Fibroblast of skin of left quadriceps (primary cell): ENCODE measurements at places on chromosomes 16 and 17.
A peak's percentile ranks its signal among the peaks of the same experiment; 100 is the strongest.

DNA sequence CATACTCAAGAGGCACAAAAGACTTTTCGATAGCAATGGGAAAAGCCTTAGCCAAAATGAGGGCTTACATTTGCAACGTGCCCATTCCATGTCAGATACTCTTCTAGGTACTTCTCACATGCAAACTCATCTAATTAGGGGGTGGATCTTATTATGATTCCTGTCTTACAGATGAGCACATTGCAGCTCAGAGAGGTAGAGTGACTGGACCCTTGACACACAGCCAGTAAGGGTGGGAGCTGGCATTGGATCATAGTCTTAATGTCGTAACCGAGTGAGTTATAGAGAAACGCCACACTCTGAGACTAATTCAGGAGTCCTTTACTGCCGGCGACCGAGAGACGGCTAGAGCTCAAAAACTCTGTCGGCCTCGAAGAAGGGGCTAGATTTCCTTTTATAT lies 78.8 kb upstream of the GRIN2A start:
- DNase-seq: no peak

DNA sequence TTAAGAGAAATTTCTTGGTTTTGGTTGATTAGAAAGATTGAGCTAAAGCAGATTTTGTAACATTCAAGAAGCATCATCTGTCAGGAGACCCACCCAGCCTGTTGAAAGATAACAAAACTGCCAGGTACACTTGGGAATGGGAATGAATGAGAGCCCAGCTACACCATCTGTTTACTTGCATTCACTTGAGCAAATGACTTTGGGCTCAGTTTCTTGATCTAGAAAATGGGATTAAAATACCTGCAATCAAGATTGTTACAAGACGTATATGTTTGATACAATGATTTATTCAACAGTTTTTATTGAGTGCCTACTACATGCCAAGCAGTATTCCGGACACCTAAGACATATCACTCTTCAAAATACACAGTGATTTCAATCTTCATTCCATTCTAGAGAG lies 76.3 kb upstream of the HAS3 start:
- DNase-seq: no peak

DNA sequence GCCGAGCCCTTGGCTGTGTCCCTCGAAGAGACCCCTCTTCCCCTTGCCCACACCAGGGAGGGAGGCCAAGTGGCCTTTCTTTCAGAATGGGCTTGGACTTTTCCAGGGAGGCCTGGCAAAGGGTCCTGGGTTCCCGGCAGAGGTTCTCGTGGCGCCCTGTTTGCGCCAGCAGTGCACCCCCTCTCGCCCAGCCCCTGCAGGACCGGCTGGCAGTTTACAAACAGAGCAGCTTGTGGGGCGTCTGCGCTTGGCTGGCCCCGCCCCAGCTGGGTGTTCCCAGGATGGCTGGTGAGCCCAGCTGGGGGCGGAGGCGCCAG lies 137.8 kb upstream of the CIBAR2 start:
- DNase-seq: no peak

GRCh38 chr17:3754458-3755334 lies 31.0 kb downstream of the HASPIN start:
- no peak for DNase-seq

DNA sequence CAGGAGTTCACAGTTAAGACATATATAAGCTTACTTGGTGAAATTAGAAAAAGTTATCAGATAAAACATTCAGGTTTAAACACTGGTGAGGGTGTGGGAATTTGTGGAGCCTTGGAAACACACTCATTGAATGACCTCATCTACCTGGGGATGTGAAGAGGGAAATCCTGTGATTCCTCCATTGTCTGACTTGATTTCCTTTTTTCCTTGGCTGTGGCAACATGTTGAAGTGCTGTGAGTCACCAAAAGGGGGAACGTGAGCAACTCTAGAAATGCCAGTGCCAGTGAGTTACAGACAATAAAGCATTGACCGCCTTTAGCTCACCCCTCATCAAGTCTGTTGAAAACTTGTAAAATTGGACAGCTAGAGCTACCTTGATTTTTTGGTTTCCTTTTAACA lies 1.8 kb downstream of the HMOX2 start:
- DNase-seq: no peak

- no peak for DNase-seq
Observed at GRCh38 chr16:12578001-12578400, 225.7 kb downstream of the CPPED1 start.

DNA sequence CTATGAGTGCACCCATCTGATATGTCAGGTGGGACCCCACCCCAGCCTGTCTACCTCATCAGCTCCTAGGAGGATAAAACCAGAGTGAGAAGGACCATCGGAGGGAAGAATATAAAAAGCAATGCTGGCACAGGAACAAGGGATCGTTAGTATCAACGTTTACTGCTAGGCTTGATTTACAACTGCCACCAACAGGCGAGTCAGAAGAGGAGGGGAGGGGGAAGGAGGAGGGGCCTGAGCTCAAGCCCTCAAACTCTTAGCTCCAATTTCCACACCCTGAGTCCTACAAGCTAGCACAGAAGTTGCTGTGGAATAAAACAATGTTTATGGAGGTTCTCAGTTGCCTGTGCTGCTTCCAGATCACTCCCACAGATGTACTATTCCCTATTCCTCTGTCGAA lies 234.5 kb downstream of the C16orf78 start:
- no peak for DNase-seq

DNA sequence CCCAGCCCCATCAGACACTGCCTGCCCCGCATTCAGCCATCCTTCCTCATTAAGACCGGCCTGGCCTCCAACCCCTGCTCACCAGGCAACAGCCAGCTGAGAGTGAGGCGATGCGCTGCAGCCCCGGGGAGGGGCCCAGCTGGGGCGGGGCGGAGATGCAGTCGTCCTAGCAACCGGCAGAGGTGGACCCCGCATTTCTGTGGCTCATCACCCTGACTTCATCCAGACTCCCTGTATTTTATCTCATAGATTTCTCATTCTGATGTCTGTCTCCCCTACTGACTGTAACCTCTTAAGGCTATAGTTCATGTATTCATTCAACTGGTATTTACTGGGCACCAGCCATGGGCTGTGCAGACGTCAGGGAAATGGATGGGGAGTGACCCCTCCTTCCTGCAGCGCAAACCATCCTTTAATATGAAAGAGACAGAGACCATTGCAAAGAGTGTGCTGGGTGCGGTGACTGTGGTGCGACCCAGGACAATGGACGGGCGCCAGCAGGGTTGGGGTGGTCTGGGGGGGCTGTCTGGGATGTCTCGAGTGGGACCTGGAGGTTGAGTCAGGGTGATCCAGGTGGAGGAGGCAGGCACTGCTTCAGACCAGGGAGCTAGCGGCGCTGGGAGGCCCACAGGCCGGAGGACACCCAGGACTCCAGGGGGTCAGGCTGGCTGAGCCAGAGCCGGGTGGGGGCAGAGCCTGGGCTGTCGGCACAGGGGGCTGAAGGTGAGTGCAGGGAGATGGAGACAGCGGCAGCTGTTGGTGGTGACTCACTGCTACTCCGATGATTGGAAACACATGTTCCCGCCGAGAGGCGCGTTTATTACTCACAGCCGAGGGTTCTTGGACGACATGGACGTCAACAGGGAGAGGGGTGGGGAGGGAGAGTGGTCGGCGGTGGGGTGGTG lies 10.5 kb upstream of the TIMP2 start:
- DNase-seq: peak; percentile 95

GRCh38 chr16:31875112-31875803 lies 1.7 kb downstream of the ZNF267 start:
- no peak for DNase-seq

DNA sequence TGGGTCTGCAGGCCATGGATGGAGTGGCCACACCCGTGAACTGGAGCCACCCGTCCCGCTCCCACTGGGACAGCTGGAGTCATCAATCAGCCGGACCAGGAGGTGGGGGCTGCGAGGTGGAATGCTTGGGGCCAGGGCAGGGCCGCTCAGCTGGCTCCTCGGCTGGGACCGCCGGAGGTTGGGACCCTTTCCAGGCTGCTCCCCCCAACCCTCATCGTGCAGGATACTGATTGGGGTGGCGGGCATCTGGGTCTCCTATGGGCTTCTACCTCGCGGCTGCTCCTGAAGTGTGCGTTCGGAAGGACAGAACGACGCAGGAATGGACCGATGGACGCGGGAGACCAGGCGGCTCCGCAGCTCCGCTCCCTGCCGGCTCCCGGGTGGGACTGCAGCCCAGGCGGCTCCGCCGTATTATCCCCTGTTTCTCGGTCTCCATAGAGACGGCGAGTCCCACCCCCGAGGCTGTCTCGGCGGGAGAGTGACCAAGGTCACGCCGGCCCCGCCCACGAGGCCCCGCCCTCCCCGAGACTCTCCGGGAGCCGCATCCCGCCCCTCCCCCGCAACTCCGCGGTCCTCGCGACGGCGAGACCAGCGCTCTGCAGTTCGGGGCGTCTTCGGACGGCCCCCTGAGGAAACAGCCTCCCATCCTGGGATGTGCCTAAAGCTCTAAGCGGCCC lies at the start of gene TPPP3:
Gene TPPP3, minus strand, starts transcription at position 388 of the 677 bp plus-strand sequence. CDS start 2,387 bp downstream, outside the sequence.
- peak; percentile 30 for DNase-seq

GRCh38 chr16:85888405-85889331 lies 10.3 kb upstream of the IRF8 start:
- DNase-seq: peak; percentile 66

DNA sequence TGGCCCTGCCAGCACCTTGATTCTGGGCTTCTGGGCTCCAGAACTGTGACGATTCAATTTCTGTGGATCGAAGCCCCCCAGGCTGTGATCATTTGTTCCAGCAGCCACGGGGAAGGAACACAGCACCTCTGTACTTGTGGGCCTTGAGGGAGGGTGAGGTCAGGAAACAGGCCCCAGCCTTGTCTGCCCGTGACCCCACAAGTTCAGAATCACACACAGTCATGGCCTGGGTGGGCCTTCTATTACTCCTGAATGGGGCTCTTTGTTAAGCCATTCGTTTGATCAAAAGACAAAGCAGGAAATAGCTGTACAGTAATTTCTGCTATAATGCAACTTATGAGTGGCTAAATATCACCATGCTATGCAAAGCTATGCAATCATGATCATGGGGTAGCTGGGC lies 10.1 kb downstream of the ST6GALNAC2 start:
- DNase-seq: no peak

- no peak for DNase-seq
Observed at GRCh38 chr16:74591876-74592650, 14.9 kb downstream of the GLG1 start.

DNA sequence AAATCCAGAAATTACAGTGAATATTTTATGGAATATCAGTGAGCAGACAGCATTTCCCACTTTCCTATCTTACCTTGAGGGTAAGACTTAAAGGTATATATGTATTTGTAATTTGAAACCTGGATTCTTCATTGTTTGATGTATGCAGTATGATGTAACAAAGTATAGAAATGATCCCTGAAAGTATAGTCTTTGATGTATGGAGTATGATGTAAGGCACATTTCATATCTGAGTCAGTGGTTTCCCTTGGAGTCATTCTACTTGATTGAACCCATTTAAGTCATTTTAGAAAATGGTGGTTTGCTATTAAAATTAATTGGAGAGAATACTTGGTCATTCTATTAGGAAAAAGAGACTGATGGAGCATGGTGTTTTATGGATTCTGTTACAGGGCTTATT lies 10.1 kb downstream of the AMZ2 start:
- no peak for DNase-seq

DNA sequence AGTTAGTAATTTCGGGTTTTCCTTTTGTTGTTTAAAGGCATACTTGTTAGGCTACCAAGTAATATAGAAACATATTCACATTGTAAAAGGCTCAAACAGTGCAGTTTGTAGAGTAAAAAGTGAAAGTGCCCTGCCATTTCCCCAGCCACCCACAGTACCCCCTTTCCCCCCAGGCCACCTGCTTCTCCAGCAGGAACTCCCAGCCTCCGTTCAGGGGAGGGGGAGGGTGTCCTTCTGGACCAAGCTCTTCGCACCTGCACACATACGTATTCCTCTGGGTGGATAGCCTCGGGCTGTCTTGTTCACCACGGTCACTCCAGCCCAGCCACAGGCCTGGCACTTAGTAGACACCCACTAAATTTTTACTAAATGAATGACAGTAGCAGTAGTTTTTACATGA lies 144.5 kb downstream of the CLEC16A start:
- no peak for DNase-seq

- DNase-seq: no peak
Observed at GRCh38 chr16:74817851-74818250, 43.2 kb upstream of the FA2H start.

DNA sequence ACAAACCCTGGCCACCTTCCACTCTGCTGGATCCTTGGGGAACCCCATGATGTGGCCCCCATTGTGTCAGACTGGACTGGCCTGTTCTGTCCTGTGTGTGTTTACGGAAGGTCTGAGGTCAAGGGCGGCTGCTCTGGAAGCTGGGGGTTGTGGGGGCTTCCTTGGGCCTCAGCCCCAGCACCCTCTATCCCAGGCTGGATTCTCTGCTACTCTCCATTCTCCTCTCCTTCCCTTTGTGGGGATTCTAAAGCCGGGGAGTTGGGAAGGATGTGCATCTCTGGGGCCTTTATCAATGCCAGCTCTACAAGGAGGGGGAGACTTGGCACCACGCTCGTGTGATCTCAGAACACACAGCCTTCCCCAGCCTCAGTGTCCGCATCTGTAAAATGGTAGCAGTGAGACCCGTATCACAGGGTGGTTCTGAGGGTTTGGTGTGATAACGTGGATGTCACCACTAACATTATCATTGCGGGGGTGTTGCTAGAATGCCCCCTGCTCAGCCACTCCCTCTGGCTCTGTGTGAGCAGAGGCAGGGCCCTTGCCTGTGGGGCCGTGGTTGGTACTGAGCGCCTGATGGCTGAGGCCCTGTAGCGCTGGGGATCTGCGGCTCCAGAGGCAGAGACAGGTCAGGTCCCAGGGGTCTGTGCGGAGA lies 18.1 kb downstream of the ADGRG1 start:
- no peak for DNase-seq

GRCh38 chr16:8924214-8924613 lies 39.5 kb downstream of the USP7 start:
- DNase-seq: no peak

- peak; percentile 57 for DNase-seq
Observed at GRCh38 chr16:10871157-10871991, 5.6 kb upstream of the CIITA start.

- DNase-seq: no peak
Observed at GRCh38 chr16:11051430-11051829, 107.1 kb downstream of the CLEC16A start.

DNA sequence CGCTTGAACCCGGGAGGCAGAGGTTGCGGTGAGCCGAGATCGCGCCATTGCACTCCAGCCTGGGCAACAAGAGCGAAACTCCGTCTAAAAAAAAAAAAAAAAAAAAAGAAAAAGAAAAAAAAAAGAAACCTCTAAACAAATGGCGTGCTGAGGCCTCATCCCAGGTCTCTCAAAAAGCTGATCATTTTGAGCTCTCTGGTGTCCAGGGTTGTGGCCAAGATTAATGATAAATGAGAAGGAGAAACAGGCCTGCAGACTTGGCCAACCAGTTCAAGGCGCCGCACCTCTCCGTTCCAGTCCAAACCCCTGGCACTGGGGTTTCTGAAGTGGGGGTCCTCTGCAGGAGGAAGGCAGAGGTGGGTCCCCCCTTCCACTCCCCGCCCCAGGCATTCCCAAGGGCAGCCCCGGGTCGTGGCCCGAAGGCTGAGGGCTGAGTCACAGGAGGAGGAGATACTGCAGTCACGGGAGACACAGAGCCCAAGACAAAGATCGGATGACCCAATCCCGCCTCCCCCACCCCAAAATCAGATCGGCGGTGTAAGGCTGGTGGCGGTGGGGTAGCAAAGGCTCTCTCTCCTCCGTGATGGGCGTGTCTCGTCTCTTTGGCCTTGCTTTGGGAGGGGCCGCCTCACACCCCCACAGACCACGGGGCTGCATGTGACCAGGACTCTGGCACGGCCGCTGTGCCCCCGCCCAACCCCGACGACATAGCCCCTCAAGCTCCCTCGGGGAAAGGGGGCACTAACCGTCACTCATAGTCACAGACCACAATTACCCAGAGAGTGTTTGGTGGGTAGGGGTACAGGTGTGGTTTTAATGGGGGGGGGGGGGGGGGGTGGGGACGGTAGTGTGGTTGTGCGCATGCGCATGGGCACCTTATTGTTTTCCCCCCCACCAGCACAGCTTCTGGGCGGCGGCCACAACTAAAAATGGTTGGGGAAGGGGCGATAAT lies 1.1 kb downstream of the VAT1 start:
- DNase-seq: no peak
